Dorsolateral prefrontal cortex (tissue), 122 donors: ENCODE measurements at places on chromosomes 3 and 15.

GRCh38 chr15:78212546-78213424, 21.6 kb downstream of the ACSBG1 start:
- DNase-seq = peak; percentile 77

DNA sequence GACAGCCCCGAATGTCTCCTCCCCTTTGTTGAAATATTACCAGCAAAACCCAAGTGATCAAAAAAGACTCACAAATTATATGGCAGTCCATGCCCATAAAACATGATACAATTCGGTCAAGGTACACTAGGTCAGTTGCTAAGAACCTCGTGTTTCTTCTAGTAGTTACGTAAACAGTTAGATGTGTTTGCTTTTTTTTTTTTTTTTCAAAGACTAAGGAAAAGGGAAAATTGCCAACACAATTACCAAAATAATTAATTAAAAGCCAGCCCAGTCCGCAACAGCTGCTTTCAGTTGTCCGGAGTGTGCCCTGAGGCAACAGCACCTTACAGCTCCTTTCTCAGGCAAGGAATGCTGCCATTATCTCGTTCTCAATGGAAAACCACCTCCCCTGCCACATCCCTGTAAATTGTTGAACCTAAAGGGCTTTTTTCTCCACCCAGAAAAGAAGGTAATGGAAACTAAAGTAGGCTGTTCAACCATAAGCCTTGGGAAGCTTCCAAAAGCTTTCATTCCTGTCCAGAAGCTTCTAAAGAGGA, 129.2 kb upstream of the TSC22D2 start:
- no peak for DNase-seq

DNA sequence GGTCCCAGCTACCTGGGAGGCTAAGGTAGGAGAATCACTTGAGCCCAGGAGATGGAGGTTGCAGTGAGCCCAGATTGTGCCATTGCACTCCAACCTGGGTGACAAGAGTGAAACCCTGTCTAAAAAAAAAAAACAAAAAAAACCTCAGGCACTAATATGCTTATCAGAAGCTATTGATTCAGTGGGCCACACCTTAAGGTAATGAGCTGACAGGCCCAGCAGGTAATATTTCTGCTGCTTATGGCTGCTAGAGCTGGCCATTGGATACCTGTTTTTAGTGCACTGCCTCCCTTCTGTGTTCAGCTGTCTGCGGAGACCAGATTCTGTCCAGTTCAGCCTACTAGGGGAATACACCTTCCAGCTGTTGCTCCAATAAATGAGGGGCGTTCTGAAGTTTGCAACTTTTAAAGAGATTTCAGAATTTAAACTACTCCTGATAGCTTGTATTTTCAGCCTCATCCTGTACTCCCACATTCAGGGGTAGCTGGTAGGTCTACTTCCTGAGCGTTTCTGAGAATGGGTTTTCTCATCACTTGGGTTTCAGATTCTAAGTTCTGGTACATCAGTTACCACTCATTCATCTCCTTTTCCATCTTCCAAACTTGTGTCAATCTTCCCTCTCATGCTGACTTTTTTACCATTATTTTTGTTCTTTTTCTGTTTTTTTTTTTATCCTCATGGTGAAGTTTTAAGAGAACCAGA, 69.0 kb downstream of the ATP11B start:
- no peak for DNase-seq

DNA sequence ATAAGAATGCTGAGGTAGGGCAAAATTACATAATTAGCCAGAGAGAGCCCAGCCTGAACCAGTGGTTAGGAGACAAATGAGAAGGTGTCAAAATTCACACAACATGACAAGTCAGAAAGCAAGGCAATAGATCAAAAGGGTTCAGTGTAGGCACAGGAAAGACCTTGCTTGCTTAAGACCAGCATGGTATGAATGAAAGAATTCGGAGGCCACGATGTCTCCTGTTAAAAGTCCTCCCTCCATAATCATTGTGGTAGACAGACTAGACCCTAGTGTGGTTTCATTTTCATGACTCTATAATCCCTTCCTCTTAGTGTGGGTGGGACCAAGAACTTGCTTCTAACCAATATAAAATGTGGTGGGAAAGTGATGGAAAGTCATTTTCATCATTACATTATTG, 98.7 kb upstream of the ANKRD28 start:
- DNase-seq = no peak

- DNase-seq = no peak
Measured at GRCh38 chr15:64045101-64045435, 1.2 kb downstream of the DAPK2 start.

DNA sequence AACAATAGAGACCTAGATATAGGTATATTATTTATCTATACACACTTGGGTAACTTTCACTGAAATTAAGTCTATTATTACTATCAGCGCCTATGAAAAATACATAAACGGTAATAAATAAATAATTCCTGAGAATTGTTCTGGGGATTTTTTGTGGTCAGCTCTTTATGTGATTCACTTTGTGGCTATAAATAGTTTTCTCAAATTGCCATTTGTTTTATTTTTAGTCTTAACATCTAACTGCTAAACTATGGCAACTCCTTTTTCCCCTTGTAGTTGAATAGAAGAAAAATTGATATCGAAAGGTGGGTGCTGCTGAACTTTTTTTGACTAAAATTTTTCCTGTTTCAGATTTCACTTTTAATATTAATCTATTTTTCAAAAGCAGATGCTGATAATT, 189.0 kb downstream of the VGLL3 start:
- no peak for DNase-seq

- no peak for DNase-seq
Measured at GRCh38 chr3:39021465-39022285, 30.1 kb downstream of the SCN11A start.

DNA sequence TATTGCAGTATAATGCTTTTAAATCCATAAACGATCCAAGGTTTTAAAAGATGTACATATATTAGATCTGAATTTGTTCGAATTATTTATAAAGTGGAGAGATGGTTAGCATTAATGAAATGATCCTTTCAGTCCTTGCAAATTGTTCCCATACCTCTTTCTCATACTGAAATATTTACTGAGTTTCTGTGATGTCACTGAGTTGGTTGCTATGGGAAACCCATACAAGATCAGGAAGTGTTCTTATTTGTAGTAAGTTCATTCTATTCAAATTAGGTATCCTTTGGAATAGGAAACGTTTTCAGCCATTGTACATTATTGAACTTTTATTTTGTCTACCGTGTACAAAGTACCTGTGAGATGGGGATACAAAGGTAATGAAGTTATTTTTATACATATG, 73.2 kb upstream of the CHL1 start:
- DNase-seq = no peak

- DNase-seq = no peak
Measured at GRCh38 chr3:60064210-60065178, 1014.7 kb upstream of the CFAP20DC start.

GRCh38 chr15:25812073-25812472, 51.1 kb downstream of the ATP10A start:
- no peak for DNase-seq

DNA sequence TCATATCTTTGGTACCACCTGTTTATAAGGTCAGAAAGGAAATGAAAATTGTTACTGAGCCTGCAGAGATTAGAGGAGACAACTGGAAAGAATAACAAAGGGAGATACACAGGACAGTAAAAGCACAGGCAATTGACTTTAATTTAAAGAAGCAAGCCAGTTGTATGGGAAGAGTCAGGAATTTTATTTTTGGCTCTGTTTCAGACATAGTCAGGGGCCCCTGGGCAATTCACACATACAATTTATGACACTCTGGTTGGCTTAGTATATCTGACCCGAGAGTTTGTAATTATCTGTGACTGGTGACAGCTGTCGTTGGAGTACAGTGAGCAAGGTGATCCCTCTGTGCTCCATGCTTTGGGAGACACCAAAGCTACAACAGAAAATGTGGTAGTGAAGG, 591.9 kb upstream of the NECTIN3 start:
- DNase-seq = no peak

DNA sequence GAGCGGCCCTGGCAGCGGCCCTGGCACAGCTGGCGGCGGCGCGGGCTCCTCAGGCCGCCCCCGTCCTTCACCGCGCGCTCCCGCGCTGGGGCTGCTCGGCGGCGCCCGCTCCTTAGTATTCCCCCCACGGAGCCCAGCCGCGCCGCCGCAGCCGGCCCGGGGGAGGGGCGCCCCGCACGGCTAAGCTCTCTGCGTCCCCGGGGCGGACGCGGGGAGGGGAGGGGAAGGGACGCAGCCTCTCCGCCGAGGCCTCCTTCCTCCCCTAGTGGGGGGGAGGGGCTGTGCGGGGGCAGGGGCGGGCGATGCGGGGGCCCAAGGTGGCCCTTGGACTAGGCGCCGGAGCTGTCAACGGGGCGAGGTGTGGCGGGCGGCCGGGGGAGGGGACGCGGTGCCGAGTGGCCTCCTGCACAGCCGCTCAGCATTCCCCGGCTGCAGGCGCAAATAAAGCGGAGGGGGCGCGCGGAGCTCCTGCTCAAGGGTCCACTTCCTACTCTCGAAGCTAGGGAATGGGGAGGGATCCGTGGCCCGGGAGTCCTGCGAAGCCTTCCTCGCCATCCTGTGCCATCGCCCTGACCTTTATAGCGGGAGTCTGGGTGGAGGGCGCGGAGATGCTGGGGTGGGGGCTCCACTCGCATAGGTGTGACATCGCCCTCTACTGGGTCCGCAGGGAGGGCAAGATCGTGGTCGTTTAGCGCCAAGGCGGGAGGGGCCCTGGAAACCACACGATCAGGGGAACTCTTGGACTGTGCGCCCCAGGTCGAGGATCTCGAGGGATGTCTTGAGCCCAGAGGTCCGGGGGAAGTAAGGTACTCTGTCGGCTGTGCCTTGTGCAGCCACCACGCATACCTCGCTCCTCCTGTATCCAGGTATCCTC, 22.2 kb downstream of the EPHB3 start:
- DNase-seq = peak; percentile 82

- DNase-seq = no peak
Measured at GRCh38 chr3:187186375-187186774, 10.9 kb upstream of the RTP1 start.

- no peak for DNase-seq
Measured at GRCh38 chr3:150286390-150287147, 121.5 kb upstream of the TSC22D2 start.

DNA sequence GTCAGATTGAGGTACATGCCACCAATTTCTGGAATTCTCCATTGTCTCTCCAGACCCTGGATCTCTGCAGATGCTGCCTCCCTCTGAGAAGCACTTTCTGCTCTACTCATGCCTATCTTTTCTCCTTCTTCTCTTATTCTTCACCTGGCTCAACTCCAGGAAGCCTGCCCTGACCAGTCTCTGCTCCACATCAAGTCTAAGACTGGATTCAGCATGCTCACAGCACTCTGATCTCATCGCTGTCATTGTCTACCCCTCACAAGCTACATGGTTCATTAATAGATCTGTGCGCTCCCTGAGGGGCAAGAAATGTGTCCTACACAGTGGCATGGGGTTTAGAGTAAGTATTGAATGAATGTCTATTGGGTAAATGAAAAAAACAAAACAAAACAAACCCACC, 38.7 kb downstream of the CCR4 start:
- no peak for DNase-seq

DNA sequence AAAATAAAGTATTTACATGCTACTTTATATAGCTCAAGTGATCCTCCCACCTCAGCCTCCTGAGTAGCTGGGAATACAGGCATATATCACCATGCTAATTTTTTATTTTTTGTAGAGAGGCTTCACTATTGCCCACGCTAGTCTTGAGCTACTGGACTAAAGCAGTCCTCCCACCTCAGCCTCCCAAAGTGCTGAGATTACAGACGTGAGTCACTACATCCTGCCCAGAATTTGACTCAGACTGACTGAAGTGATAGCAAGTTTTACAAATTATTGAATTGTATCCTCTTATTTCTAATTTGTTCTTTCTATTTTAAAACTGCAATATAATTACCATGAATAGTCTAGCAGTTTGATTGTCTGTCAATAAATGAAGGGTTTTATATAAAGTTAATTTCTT, 210.3 kb upstream of the CGNL1 start:
- no peak for DNase-seq

GRCh38 chr3:27590437-27591298, 106.5 kb upstream of the SLC4A7 start:
- no peak for DNase-seq

DNA sequence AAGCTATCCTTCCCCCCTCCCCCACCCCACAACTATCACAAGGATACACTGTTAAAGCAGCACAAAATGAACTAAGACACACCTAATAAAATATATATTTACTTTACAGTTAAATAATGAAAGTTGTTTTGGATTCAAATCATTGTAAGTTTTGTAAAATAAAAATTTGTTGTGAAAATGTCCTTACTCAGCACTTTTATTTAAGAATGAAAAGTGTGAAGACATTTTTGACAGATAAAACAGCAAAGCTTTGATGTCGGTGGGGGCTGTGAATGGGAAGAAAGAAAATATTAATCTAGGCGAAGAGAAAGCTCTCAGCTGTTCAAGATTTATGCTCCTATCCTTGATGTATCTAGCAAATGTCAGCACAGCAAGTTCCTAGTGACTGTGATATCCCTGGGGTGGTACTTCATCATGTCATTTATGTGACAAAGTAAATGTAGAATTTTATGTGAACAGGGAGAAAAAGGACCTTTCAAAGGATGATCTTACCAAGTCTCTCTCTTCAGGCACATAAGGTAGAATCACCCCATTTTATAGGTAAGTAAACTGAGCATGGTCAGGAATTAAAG, 216.4 kb downstream of the ROBO1 start:
- DNase-seq = no peak

DNA sequence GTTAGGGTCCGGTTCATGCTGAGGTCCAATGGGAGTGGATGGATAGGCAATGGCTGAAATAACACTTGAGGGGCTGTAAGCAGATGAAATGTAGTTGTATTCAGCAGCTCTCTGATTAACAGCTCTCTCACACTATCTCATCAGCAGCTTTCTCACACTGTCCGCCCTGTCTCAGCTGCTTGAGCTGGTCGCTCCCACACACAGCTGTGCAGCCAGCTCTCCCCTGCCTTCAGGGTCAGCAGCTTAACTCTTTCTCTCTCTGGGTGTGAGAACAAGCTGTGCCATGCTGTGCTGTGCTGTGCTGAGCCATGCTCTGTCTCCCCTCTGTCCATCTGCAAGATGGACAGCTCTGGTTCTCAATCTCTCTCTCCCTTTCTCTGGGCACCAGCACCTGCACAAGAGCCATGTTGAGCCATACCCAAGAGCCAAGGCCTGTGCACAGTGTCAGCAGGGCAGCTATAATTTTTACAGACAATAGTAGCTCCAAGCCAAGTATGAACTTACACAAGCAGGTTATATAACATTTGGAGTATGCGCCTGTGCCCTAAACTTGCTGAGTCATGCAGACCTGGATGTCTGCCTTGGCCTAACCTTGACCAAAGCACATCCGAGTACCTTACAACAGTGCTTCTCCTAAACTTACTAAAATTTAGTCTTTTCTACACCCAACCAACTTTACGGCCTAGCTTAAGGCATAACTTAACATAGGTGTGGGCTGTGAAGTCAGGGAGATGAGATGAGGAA, 291.3 kb upstream of the TRIM42 start:
- no peak for DNase-seq

- DNase-seq = no peak
Measured at GRCh38 chr15:40511472-40512133, 40.8 kb downstream of the CHST14 start.

GRCh38 chr3:71536376-71536965, 47.1 kb downstream of the FOXP1 start:
- DNase-seq = no peak

GRCh38 chr3:189389346-189389745, 217.6 kb downstream of the TPRG1 start:
- DNase-seq = no peak

GRCh38 chr3:31550452-31551251, 17.9 kb downstream of the STT3B start:
- no peak for DNase-seq

GRCh38 chr3:187080799-187081450, 58.4 kb downstream of the RPL39L start:
- DNase-seq = no peak

- DNase-seq = no peak
Measured at GRCh38 chr3:186083746-186084145, 25.1 kb downstream of the ETV5 start.

GRCh38 chr3:98026425-98027084, 8.6 kb downstream of the GABRR3 start:
- DNase-seq = no peak
